ENCODE measurements at places on chromosomes 13 and 19.

DNA sequence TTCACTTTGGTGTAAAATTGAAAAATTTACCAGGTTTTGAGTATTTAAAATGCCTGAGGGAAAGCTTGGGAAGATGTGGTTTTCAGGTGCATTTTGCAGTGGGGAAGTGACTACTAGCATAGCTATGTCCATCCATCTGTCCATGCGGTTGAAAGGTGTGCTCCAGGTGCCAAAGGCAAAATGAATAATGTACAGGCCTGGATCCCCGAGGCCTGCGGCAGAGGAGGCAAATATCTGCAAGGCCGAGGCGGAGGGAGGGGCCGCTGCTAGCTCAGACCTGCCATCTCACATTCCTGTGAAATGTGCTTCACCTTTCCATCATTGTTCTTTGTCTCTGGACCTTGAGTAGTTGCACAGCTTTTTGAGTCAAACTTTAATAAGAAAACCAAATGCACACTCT, 65.5 kb downstream of the ERCC5 start:
- no peak for DNase-seq

- DNase-seq: no peak
Observed at GRCh38 chr19:29098863-29099481, 114.0 kb downstream of the UQCRFS1 start.

DNA sequence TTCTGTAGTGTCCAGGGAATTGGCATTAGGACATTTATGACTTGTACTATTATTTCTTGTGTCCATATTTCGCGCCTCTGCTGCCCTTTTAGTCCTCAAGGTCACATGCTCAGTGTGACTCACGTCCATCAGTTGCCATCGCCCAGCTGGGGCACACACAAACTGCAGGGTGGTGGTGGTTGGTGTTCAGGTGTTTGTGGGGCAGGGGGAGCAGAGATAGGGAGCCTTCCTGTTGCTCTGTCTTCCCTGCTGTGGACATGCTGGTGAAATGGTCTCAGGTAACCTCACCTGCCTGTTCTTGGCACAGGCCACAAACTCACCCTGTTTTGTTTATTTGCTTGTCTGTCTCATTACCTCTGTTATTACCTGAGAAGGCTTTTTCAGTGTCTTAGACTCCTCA, 22.4 kb downstream of the PRR12 start:
- DNase-seq: no peak

- DNase-seq: no peak
Observed at GRCh38 chr13:86976521-86977324, 694.4 kb upstream of the SLITRK5 start.

DNA sequence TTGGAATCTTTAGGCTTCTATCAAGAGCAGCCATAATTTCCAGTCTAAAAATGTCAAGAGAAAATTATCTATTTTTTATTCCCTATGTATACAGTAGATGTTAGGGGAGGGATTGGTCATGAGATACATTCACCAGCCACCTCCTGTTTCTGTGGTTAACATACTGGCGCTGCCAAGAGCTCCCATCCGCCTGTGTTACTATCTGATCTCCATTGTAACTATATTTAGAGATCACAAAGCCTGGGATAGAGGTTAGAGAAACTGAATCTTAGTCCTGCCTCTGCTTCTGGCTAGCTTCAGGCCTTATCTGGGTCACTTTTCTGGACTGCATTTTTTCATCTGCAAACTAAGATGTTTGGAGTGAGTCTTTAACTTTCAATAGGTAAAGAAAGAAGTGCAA, 46.3 kb downstream of the POLR1D start:
- no peak for DNase-seq

- no peak for DNase-seq
Observed at GRCh38 chr19:8085598-8086408, 33.2 kb downstream of the CCL25 start.

GRCh38 chr13:73261739-73262216, 203.0 kb downstream of the KLF5 start:
- DNase-seq: no peak

GRCh38 chr19:3632739-3633558, 6.4 kb upstream of the CACTIN start:
- DNase-seq: no peak

DNA sequence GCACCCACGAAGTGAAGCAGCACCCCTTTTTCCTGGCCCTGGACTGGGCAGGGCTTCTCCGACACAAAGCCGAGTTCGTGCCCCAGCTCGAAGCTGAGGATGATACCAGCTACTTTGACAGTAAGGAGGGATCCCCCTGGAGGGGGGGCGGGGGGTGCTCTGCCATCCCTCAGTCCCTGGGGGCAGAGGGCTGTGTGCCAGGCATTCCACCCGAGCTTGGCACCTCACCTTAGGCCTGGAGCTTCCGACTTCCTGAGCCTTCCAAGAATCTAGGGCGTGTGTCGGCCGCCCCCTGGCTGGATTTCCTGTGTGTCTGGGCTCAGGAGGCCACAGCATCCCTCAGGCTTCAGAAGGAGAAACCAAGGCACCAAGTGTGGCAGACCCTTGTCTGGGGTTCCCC, 15.7 kb upstream of the PIK3R2 start:
- no peak for DNase-seq

DNA sequence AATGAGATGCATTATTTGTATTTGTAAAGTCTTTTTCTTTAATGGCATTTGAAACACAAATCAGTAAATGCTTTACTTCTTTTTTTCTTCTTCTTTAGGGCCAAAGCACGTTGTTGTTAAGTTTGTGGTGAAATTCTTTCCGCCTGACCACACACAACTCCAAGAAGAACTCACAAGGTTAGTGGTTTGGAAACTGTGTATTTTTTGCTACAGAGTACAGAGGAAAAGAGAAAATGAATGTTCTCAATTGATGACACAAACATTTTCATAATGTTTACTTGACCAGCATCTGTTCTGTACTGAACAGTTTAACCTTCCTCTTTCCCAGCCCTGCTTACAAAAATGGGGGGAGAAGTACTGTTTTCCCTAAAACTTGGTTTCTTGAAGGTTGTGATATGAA, 190.9 kb upstream of the RNF113B start:
- no peak for DNase-seq

- DNase-seq: no peak
Observed at GRCh38 chr13:97295283-97296182, 73.4 kb downstream of the MBNL2 start.

- no peak for DNase-seq
Observed at GRCh38 chr19:47663435-47663910, 49.7 kb upstream of the EHD2 start.

Data from CD4-positive, alpha-beta T cell treated with Interleukin-12 subunit alpha and Interleukin-12 subunit beta, for 1 hour (primary cell).